ENCODE measurements at places on chromosomes 3 and 15.
A peak's percentile ranks its signal among the peaks of the same experiment; 100 is the strongest.

DNA sequence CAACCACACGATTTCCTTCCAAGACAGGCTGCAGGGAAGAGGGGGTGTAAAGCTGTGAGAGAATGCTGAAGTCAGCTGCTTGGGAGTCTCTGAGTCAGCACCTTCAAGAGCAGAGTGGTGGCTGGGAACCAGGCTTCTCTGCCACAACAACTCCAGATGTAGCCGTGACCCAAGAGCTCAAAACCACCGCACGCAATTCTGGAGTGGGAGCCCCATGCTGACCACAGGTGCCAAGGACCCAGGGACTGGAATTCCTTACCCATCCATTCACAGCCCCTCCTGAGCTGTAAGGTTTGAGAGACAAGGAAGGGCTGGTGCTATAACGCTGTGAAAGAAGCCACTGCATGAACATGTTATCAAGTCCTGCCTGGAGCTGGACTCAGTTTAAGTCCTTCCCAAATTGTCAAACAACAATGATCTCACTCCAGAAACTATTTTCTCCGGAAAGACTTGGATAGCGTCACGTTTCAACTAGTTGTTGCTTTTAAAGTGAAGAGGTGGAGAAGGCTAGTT is 61.4 kb downstream of the UMPS start:
- DNase-seq, result peak; percentile 89

DNA sequence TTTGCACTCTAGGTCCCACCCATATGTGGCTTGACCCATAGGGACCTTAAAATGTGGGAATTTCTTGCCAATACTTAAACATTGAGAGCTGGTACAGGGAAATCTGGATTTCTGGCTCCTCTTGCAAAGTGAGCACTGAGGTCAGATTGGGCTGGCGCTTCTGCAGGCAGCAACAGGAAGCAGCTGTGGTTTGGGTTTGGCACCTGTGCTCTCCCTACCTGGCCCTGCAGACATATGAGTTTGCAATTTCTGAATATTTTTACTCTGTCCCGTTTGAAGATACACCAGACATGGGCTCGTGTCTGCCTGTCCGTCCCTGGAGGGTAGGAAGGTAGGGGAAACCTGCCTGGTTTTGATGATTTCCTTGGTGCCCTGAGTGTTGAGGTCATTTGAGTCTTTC is 74.8 kb upstream of the SEC13 start:
- DNase-seq, result no peak

DNA sequence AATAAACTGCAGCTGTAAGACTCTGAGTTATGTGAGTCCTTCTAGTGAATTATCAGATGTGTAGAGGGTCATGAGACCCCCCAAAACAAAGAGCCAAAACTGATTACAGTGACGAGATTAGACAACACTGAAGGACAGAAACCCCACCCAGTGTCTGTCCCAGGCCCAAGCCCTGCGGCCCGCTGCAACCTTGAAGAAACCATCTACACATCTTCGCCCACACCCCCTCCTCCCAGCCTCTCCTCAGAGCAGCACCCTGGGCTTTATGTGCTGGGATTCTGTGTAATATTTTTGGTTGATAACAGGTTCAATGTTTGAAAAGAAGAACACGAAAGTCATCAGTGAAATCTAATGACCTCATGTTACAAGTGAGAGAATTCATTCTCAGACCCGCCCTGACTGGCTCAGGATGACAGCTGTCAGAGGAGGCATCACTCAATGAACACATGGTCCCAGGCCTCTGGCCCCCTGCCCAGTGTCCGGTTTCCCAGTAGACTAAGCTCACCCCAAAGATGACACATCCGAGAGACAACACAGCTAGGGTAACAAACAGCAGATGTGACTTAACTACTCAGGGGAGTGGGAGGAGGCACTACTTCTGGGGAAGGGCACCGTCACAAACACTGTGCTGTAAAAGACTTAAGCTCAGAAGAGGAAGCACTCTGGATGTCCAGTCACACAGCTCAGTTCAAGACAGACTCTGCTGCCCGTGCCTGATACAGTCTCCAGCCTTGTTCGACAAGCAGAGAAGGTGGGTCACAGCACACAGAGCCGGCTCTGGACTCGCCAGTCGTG is 48.9 kb downstream of the NIPA2 start:
- DNase-seq, result no peak

- peak; percentile 89 for DNase-seq
Measured at GRCh38 chr3:122942937-122943827, 84.4 kb downstream of the SEMA5B start.

- no peak for DNase-seq
Measured at GRCh38 chr3:107308716-107309115, 68.5 kb upstream of the CCDC54 start.

- DNase-seq, result no peak
Measured at GRCh38 chr3:190339130-190339529, 16.9 kb upstream of the CLDN1 start.

DNA sequence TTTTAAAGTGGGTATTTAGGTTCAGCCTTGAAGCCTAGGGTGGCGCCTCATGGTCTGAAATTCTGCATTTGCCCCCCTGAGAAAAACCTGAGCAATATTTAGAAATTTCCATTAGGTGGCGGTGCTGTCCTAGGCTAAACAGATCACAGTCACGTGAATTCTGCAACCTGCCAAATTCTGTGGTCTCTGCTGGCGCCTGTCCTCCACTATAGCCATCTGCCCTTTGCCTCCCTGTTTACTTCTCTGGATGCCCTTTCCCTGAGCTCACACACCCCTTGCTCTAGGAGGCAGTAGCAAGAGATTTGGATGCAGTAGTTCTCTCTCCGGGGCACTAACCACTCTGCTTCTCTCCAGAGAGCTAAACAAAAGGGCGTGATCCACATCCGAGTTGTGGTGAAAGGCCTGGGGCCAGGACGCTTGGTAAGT is 9.1 kb downstream of the MRPS11 start:
- DNase-seq, result no peak

GRCh38 chr3:63578858-63579257 is 73.6 kb upstream of the SNTN start:
- DNase-seq, result no peak

DNA sequence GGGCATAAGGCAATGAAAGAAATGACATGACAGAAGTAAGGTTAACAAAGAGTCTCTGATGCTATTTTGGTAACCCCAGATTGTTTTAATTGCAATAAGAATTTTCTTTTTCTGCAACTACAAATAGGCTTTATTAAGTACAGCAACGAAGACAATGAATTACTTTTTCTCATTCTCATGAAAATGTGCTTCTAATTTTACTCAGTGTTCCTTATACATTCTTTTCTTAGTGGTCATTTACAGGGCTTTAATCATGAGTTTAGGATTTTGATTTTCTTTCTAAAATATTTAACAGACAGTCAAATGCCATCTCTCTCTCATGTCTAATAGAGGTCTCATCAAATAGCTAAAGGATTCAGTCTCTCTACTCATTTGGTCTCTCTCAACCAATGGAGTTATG is 452.1 kb downstream of the RAP2B start:
- DNase-seq, result no peak

GRCh38 chr3:189365609-189366564 is 194.1 kb downstream of the TPRG1 start:
- DNase-seq, result no peak

DNA sequence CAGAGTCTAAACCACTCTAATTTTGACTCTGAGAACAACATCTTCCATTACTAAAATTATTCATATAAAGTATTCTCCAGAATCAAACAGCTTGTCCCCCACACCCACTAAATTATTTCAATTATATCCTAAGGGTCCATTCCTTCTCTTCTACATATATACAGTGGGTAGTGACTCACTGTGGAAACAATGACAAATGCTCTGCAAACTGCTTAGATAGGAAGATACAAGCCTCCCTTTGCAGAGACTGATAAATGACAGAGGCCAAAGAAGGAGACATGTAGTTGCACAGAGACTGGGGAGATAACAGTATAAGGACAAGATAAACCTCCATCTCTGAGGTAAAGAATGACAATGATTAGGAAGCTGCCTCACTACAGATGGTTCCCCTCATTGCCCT is 1087.4 kb downstream of the AGBL1 start:
- no peak for DNase-seq

GRCh38 chr3:45603226-45603625 is 8.7 kb downstream of the LIMD1 start:
- no peak for DNase-seq

GRCh38 chr3:172604895-172605646 is 81.8 kb upstream of the TNFSF10 start:
- no peak for DNase-seq

- DNase-seq, result no peak
Measured at GRCh38 chr15:68249058-68249713, 19.7 kb upstream of the CLN6 start.

DNA sequence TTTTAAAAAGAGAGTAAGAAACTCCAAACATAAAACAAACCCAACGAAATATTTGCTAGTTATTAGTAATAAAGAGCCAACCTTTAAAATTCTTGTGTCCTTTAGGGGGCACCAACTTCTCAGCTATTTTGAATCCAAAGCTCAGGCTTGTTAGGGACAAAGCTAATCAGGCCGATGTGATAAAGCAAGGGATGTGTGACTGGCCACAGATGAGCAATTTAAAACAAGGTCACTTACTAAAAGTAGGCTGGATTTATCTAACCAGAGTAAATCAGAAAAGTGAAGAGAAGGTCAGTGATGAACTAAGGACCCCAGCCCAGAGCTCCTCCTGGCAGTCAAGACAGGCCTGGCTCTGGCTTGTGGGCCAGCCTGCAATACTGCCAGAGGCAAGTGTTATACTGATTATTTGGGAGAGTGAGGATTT is 108.5 kb downstream of the CYP19A1 start:
- DNase-seq, result no peak

GRCh38 chr3:120435621-120436020 is 15.2 kb downstream of the FSTL1 start:
- DNase-seq, result no peak

DNA sequence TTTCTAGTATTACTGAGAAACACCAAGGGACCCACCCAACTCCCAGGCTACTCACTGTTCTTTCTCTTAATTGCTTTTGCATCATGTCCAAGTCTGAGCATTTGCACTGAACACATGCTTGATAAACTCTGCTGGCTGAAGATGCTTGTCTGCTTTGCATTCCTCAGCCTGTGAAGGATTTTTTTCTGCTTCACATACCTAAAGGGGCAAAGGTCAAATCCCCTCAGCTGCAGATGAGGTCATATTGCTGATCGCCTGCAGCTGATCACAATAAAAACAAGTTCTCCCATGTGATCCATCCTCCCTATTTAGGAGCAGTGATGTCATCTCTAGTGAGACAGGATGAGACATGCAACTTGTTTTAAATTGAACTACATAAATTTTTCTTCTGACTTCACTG is 84.6 kb upstream of the DCBLD2 start:
- no peak for DNase-seq

DNA sequence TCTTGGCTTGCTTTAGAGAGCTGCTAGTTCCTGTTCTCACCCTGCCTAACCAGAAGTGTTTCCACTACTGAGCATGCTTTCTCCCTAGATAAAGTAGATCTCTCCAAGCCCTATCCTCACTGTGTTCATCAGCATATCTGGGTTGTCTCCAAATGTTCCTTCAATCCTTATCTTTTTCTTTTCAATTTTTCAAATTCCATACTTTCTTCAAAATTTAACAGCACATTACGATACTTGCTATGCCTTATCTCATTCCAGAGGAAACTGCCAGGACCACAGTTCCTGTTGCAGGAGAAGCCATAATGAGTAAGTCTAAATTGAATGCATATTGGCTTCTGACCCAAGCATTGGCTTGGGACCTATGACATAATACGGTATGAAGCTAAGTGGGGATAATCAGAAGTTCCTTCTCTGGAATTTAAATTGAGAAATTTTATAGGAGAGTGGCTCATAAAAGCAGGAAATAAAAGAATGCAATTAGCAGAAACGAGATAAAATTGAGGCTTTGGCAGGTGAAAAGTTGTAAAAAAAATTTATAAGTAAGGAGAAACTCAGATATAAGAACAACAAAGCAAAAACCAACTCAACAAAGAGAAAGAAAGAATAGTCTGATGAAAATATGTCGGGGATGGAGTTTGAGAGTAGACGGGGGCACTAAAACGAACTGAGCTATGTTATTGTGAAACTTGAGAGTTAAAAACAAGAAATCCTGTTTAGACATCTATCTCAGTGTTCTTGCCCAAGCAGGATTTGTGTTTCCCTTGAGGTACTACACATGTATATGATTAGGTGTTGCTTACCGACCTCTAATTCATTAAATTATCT is 631.7 kb upstream of the CCDC54 start:
- DNase-seq, result no peak

DNA sequence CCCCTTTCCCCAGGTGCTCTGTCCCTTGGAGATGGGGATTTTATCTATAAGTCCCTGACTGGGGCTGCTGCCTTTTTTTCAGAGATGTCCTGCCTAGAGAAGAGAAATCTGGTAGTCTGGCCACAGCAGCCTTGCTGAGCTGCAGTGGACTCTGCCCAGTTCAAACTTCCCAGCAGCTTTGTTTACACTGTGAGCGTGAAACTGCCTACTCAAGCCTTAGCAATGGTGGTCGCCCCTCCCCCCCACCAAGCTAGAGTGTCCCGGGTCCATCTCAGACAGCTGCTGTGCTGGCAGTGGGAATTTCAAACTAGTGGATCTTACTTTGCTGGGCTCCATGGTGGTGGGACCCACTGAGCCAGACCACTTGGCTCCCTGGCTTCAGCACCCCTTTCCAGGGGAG is 38.9 kb downstream of the TMEM266 start:
- DNase-seq, result no peak

GRCh38 chr15:64845831-64846595 is 4.3 kb downstream of the PLEKHO2 start:
- no peak for DNase-seq

DNA sequence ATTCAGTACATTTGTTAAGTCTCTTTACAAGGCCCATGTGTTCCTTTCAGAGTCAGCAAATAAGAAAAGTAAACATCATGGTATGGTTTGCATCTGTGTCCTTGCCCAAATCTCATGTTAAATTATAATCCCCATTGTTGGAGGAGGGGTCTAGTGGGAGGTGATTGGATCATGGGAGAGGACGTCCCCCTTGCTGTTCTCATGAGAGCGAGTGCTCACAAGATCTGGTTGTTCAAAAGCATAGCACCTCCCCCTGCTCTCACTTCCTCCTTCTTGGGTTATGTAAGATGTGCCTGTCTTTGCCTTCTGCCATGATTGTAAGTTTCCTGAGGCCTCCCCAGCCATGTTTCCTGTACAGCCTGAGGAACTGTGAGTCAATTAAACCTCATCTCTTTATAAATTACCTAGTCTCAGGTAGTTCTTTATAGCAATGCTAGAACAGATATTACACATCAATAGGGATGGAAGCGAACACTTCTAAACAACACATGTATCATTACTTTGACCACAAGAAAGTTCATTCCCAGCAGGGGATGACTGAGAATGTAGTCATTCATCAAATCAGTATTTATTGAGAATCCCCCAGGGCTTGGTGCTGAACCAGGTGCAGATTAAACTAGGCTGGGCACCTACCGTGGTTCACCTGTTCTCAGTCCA is 4.1 kb downstream of the EFCAB12 start:
- no peak for DNase-seq
